ENCODE measurements at places on chromosomes 13 and 19.

DNA sequence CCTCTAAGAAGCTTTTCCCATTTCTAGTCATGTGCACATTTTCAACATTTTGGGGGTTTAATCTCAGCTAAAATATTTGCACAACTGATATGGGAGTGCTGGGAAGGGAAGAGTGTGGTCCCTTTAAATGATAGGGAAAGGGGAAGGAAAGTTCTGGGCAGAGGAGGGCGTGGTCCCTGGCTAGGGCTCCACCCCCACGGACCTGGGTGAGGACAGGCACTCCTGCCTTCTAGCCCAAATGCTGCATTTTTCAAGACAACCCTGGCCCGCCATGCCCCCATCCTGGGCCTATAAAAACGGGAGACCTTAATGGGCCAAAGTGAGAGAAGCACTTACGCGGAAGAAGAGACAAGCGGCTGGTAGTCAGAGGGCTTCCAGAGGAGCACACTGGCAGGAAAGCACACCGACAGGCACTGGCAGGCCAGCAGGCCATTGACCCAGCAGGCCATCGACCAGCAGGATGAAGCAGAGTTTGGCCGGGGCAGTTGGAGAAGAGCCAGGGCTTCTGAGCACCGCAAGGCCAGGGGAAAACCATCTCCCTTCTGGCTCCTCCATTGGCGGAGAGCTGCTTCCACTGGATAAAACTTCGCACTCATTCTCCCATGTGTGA, 266.7 kb downstream of the SPRY2 start:
- no peak for DNase-seq

GRCh38 chr19:19597809-19598306, 20.6 kb downstream of the PBX4 start:
- no peak for DNase-seq

- no peak for DNase-seq
Measured at GRCh38 chr19:44570984-44571684, 41.7 kb upstream of the CEACAM20 start.

DNA sequence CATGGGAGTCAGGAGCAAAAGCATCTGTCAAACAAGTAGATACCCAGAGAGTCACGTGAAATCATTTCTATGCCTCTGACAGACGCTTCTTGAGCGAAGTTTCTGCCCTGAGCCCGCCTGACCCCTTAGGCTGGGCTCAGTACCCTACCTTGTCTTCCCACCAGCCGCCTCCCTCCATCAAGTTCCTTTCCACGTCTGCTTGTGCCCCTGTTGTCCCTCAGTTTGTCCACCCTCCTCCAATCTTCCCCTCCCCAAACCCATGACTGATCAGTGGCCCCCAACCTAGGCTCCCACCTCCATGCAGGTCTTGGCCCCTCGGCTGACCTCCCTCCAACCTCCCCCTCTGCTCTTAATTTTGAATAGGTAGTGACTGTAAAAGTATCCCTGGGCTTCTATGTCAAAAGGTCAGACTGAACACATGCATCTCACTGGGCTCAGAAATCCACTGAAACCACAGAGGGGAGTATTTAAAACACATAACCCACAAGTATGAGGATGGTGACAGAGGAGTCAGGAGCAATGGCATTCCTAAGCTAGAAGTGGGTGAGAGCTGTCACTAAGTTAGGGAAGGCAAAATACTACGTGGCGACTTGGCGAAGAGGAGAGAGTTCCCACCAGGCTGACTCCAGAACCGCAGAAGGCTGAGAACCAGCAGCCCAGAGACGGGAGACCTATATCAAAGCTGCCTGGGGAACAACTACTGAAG, 1.7 kb upstream of the ZNF446 start:
- no peak for DNase-seq

DNA sequence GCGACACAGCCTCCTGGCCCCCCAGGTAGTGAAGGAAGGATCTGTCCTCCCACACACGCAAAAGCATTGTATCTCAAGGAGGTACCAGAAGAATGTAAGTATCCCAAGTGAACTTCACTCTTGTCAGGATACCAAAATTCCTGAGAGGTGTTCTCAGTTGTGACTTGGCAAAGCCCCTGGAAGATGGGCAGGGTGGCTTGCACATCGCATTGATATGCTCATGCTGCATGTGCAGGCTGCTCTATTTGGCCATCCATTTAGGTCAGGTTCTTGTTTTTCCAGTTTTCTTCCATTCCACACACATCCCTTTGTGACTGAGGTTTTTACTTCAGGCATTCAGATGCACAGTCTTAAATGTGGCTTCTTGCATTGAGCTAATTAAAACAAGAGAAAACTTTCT, 382.8 kb downstream of the FOXO1 start:
- no peak for DNase-seq

DNA sequence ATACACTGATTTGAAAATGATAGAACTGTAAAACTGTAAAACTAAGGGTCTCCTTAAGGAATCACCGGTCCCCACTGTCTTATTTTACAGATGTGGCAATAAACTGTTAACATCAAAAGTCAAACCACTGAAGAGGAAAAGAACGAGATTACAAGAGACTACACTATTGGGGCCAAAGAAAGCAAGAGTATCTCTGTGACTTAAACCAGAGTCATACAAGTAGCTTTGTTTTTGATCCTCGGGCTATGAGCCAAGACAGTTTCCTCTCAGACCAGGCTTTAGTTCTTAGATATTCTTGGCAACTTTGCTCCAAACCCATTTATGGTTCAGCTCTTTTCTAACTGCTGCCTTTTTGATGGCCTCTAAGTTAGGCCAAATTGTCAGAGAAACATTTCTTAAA, 113.8 kb downstream of the TBC1D4 start:
- DNase-seq = no peak

- DNase-seq = no peak
Measured at GRCh38 chr19:38488776-38489481, 55.4 kb downstream of the RYR1 start.

DNA sequence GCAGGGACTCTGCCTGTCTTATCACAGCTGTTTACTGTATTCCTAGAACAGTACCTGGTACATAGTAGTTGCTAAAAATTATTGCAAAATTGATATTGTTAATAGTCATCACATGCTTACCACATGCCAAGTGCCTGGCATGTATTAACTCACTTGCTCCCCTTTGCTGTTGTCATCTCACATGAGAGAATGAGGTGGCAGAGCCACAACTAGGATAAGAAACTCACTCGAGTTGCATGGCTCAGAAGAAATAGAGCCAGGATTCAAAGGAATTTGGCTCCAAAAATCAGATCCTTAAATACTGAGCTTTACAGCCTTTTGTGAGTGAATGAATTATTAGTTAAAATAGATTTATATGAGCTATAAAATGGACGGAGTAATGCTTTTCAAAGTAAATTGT, 42.6 kb downstream of the B3GLCT start:
- DNase-seq = no peak

- DNase-seq = no peak
Measured at GRCh38 chr13:24187185-24187584, 26.7 kb downstream of the SPATA13 start.

DNA sequence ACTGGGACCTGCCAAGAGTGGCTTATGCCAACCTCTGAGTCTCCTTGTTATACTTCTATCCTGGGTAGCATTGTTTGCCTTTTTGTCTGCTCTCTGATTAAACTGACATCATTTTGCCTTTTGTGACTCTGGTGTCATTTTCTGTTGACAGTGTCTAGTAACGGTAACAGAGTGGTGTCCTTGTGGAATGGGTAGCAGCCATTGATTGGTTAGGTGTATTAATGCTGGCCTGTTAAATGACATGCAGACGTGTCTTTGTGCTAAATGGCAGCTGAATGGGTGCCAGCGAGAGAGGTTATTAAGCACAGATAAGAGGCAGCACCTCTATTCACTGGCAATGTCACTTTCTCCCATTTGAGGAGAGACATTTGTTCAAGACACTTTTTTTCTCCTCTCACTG, 1289.4 kb downstream of the PCDH9 start:
- no peak for DNase-seq

DNA sequence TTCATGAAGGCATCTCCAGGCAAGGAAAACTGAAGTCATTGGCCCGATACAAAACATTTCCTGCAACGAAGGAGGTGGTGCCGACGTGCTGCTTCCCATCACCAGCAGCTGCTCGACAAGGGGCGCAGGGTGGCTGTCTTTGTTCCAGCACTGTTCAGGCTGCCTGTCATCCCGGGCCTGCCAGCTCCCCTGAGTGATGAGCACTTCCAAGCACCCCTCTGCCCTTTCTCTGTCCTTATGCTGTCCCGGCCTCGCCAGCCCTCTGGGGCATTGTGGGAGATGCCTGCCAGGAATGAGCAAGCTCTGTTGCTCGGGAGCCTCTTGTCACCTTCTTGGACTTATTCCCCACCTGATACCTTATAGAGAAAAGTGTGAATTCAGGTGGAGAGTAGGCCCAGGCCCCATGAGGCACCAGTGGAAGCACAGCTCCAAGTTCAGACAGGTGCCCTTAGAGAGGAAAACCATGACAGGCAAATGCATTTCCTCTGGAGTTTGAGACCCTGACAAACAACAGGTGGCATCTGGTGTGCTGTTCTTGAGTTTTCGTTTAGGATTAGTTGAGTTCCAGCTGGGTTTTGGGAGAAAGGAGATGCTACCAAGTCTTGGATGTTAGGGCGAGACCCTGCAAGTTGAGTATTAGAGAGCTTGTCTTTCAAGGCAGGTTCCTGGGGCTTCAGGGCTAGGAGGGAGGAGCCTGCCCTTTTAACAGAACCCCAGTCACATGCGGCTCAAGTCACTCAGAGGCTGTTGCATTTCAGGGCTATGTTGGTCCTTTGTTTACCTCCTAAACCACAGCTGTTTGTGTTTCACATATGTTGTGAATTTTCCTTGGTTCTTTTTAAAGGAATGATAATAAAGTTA, 21.4 kb downstream of the BBC3 start:
- no peak for DNase-seq

- no peak for DNase-seq
Measured at GRCh38 chr13:86085890-86086289, 286.7 kb upstream of the SLITRK6 start.

DNA sequence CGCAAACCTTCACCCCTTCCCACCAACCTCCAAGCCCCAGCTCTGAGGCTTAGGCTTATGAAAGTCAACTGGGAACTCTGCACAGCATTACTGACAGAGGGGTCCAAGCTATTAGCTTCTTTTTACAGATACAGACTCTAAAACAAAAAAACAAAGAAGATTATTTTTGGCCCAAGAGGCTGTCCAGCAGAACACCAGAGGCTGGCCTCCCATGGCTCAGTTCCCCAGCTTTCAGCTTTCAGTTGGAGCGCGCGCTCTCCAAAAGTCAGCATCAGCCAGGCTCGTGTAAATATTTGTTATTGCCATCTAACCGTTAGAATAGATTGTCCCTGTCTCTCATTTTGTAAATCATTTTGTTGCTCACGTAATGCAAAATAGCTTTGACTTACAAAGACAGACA, 58.4 kb downstream of the ZIC5 start:
- DNase-seq = no peak

- no peak for DNase-seq
Measured at GRCh38 chr13:99469041-99469440, 32.2 kb upstream of the TM9SF2 start.

DNA sequence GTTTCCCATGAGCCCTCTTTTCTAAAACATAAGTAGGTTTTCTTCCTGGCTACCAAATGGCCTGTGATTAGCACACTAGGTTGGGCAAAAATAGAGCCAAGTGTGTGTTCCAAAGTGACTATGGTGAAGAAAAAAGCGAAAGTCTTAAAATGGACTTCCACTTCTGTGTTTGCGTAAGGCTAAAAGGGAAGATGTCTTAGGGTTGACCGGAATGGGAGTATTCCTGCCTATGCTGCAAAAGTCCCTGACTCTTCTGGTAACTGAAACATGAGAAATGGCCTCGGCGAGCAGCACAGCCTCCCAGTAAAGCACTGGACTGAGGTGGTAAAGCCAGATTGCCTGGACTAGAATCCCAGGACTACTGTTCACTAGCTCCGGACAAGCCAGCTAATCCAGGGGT, 2.4 kb upstream of the FPR1 start:
- DNase-seq = no peak

DNA sequence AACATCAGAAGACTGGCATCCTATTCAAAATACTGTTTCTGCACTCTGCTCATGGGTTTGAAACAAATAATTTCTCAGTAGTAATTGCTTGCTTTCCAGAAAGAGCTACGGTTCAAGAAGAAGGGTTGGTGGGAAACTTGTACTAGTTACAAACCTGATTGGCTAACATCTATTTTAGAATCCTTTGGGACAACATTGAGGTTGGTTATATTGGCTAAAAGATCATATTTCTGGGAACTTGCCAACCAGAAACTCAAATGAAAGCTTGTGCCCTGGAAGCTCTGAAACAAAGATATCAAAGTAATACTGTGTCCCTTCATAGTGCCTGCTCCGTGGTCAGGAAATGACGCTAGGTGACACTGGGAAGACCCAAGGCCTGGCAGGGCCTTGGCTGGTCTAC, 141.7 kb downstream of the LACC1 start:
- DNase-seq = no peak

DNA sequence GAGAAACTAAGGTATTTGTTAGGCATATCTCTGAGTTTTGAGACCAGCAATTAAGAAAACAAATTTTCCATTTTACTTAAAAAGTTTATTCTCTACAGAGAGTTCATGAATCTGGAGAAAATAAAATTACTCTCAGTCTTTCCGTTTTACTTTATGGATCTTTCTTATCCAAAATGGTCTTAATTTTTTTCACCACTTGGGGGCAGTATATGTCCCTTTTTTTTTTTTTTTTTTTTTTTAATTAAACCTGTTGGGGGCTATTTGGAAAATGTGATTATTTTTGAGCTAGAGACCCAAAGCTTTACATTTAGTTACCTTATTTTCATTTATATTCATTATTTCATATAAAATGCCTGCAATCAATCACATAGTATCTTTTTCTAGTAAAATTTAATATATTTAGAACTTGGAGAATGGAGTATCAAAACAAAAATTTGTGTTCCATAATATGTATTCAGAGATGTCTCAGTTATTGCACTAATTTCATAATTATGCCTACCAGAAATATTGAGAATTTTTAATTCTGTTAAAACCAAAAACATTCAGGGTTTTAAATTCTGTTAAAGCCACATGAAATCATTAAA, 27.1 kb downstream of the PIBF1 start:
- DNase-seq = no peak

GRCh38 chr13:30020726-30021312, 170.4 kb upstream of the UBL3 start:
- DNase-seq = no peak

- no peak for DNase-seq
Measured at GRCh38 chr13:38228322-38228721, 121.3 kb upstream of the UFM1 start.

GRCh38 chr13:23825179-23825578, 64.0 kb downstream of the MIPEP start:
- DNase-seq = no peak

DNA sequence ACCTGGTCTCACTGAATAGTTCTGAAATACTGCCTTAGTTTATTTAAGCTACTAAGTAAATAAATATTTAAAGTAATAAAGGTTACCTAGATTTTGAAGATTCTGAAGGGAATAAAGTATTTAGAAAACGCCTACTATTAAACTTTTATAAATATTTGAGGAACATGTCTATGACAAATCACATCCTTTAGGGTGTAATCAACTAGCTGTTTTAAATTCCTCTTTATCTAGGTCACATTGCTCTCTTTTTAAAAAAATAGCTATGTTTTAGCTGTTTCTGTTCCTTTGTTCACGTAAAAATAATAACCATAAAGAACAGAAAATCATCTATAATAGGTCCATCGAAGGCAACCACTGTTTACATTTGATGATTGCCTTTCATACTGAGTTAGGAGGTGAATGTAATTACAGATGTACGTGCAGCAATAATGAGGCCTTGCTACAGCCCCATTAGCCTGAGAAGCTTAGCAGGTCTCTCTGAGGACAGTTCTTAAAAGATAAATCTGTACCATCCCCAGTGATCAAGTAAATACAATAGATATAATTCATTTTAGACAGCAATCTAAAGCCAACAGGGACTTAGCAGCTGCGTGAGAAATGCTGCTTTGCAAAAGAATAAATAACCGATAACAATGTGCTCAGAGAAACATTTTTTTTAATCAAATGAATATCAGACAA, 449.5 kb downstream of the LIG4 start:
- DNase-seq = no peak
